Erythroblast (primary cell): ENCODE measurements at places on chromosomes 3 and 15.
A peak's percentile ranks its signal among the peaks of the same experiment; 100 is the strongest.

DNA sequence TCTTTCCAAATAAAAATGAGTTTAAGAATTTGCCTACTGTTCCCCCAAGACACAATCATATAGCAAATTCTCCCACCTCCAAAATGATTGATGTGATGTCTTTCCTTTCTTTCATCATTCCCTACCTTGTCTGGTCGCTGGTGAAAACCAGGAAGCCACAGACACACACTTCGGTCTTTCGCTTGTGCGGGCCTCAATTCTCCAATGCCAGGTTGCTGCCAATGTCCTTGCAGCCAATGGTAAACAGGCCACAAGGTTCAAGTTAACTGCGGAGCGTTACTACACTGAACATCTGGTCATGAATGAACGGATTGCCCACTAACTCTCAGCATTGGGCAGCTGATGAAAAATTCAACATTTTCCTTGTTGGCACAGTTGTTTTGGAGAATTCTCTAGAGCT lies 192.2 kb downstream of the FOXP1 start:
- DNase-seq, result no peak

DNA sequence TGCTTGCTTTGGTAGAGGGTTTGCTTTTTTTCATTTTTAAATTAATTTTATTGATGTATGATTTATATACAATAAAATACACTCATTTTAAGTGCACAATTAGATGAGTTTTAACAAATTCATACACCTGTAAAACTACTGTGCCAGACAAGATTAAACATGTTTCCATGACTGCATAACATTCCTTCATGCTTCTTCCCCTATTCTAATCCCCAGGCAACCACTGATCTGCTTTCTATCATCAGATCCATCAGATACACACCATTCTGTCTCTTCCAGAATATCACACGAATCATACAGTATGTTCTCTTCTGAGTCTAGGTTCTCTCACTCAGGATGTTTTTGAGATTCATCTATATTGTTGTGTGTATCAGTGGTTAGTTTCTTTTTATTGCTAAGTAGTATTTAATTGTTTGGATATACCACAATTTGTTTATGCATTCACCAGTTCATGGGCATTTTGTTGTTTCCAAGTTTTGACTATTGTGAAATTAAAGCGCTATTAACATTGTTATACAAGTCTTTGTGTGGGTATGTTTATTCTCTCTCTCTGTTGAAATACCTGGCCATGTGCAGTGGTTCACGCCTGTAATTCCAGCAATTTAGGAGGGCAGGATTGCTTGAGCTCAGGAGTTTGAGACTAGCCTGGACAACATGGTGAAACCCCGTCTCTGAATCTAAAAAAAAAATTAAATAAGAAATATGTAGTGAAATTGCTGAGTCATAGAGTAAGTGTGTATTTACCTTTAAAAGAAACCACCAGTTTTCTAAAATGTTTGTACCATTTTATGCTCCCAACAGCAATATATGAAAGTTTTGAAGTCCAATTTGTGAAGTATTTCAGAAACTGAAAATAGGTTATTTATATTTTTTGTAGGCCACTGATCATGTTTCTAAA lies 7.0 kb upstream of the TFG start:
- DNase-seq, result no peak

GRCh38 chr3:56042326-56042951 lies 425.8 kb downstream of the ERC2 start:
- DNase-seq, result no peak

GRCh38 chr15:90763366-90764099 lies 46.4 kb downstream of the BLM start:
- no peak for DNase-seq

DNA sequence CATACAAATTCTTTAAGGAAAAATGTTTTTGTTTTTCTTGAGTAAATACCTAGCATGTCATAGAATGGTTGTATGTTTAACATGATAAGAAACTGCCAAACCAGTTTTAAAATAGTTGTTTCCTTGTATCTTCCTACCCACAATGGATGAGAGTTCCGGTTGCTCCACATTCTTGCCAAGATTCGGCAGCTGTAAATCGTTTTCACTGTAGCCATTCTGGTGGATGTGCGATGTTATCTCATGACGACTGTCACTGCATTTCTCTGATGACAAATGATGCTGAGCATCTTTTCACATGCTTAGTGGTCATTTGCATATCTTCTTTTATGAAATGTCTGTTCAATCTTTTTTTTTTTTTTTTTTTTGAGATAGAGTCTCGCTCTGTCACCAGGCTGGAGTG lies 36.6 kb upstream of the SH3GL3 start:
- DNase-seq, result no peak

DNA sequence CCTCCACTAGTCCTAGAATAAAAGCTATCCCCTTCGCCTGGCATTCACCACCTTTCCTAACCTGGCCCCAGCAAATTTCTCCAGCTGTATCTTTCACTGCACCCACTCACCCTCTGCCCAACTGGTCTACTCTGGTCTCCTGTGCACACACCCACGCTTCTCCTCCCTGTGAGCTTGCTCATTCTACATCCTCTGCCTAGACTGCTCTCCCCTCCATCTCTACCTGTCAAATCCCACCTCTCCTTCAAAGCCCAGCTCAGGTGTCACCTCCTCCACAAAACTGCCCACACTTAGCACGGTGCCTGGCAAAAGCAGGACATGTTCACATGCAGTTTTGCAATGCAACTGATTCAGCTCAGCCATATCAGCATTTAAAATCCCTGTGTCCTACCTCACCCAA lies 45.8 kb upstream of the NTRK3 start:
- DNase-seq, result no peak

- no peak for DNase-seq
Observed at GRCh38 chr15:59933607-59934006, 70.5 kb upstream of the FOXB1 start.

DNA sequence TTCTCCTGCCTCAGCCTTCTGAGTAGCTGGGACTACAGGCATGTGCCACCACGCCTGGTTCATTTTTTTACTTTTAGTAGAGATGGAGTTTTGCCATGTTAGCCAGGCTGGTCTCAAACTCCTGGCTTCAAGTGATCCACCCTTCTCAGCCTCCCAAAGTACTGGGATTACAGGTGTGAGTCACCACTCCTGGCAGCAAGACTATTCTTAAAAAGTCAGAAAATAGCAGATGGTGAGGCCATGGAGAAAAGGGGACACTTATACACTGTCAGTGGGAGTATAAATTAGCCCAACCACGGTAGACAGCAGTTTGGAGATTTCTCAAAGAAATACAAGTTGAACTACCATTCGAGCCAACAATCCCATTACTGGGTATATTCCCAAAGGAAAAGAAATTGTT lies 603.3 kb upstream of the TBL1XR1 start:
- no peak for DNase-seq

DNA sequence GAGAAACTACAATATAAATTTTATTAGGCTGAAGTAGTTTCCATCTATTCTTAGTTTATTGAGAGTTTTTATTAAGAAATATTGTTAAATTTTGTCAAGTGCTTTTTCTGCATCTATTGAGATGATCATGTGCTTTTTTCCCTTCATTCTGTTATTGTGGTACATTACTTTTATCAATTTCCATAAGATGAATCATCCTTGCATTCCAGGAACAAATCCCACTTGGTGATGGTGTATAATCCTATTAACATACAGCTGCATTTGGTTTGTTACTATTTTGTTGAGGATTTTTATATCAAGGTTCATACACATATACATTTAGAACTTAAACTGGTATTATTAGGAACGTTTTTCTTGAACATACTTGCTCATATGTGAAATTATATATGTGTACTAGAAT lies 199.8 kb downstream of the TBC1D5 start:
- DNase-seq, result no peak

- no peak for DNase-seq
Observed at GRCh38 chr3:48092270-48092669, 76.1 kb upstream of the MAP4 start.

DNA sequence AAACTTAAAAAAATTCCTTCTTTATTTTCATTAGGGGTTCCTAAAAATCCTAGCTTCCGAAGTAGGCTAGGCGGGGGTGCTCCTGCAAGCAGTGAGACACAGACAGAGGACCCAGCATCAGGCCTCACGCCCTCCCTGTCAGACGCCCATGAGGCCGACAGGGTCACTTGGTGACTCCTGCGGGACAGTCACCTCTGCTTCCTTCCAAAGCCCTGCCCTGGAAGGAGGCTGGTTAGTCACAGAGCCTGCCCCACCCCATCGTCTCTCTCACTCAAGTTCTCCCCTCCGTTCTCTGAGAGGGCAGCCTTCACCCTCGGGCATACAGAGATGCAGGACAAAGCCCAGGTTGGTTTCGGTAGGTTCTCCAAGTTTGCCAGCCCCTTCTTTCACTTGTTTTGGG lies 38.6 kb downstream of the EHD4 start:
- no peak for DNase-seq

DNA sequence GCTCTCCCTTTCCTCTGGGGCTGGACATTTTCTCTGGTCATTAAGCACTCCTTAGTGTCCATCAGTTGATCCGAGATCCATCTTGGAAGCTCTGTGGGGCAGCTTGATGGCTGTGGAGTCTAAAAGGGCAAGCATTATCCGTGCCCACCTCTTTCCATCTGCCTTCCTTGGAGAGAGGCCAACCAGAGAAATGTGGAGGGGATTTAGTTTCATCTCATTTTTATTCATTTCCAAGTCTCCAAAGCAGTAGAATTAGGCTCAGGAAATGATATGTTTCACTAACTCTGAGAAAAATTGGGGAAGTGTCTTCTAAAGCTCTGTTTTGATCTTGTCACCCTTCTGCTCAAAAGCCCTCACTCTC lies 95.9 kb upstream of the KLHL25 start:
- DNase-seq, result no peak

DNA sequence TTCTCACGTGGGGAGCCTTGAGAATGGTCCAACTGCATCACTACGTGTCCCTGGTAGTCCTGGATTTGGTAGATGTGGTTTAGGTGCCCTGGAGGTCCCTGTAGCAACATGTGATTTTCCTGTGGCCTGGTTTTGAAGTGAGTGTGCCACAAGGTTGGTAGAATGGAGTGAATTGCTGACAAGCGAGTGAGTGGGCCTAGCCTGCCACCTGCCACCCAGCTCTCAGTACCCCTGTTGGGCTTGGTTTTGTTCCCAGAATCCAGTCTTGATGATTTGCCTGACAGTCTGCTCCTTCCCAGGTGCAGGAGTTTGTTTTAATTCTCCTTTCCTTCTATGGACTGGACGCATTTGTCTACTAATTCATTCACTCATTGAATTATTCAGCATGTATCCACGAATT lies 19.4 kb downstream of the RPLP1 start:
- no peak for DNase-seq

- peak; percentile 63 for DNase-seq
Observed at GRCh38 chr3:44992555-44993470, 16.8 kb downstream of the EXOSC7 start.

DNA sequence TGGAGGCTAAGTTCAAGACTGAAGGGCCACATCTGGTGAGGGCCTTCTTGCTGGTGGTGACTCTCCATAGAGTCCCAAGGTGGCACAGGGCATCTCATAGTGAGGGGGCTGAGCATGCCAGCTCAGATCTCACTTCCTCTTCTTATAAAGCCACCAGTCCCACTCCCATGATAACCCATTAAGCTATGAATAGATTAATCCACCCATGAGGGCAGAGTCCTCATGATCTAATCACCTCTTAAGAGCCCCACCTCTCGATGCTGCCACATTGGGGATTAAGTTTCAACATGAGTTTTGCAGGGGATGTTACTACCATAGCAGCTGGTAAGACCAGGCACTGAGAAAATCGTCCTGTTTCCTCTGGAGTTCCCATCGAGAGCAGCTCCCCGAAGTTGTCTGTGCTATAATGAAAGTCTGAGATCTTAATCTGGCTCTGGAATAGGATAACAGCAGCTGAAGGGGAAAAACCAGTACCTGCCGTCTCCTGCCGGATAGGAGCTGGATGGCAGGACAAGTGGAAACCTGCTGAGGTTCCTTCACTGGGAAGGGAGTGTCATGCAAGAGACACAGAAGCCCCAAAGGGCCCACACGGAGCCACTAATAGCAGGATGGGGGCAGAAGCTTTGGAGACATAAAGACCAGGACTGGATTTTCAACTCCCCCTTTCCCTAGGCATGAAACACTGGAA lies 79.5 kb upstream of the EPHB3 start:
- no peak for DNase-seq

GRCh38 chr3:146322216-146322817 lies 71.4 kb upstream of the PLSCR4 start:
- no peak for DNase-seq

- no peak for DNase-seq
Observed at GRCh38 chr3:194946091-194946490, 260.4 kb downstream of the FAM43A start.

DNA sequence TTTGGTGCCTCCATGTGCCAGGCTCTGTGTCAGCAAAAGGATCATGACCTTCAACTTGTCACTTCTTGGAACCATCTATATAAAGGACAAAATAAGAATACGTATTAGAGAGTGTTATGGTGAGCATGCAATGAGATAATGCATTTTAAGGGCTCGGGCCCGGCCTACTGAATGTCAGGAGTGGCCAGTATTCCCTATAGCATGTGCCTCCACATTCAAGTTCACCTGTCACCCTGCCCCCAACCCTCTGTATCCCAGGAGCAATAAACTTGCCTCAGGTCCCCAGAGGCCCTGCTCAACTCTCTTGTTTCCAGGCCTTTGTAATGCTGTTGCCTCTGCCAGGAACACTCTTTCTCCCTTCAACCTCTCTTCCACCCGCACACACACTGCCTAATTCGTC lies 90.2 kb upstream of the SLC6A11 start:
- no peak for DNase-seq

DNA sequence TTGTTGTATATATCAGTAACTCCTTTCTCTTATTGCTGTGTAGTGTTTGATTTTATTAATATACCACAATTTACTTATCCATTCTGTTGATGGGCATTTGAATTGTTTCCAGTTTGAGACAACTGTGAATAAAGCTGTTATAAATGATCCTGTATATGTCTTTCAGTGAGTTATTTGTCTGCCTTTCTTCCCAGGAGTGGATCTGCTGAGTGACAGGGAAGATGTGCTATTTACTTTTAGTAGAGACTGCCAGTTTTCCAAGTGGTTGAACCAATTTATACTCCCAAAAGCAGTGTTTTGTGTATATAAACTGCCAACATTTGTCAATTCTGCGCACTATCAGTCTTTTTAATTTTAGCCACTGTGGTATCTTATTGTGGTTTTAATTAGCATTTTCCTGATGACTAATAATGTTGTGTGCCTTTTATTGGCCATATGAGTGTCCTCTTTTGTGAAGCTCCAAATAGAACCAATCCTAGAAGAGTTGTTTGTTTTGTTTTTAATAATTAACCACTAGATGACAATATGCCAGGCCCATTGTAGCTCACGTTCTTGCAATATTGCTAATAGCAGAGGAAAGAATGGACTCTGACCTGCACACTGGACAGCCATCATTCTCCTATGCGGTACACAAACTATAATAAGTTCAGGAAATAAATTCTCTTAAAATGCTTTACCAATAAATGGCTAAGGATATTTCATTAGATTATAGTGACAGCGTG lies 25.3 kb downstream of the TRANK1 start:
- DNase-seq, result no peak

GRCh38 chr15:98674336-98674735 lies 26.0 kb downstream of the IGF1R start:
- DNase-seq, result peak; percentile 24

DNA sequence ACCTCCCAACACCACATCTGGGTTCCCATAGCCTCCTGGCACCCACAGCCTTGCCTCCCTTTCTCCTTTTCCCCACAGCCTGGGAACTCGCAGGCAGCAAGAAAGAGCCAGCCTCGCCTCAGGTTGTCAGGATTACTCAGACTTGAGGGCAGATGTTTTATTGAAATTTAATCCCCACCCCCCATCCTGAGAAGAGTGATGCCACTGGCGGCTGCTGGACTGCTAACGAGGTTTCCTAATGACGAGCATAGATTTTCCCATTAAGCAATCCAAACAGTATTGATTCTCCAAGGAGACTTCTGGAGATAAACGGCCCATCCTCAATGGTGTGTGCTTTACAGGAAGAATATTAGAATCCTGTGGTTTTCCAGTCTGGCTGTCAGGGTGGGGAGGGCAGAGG lies 13.7 kb downstream of the SHF start:
- DNase-seq, result no peak
